ENCODE measurements at places on chromosomes 4 and X.

DNA sequence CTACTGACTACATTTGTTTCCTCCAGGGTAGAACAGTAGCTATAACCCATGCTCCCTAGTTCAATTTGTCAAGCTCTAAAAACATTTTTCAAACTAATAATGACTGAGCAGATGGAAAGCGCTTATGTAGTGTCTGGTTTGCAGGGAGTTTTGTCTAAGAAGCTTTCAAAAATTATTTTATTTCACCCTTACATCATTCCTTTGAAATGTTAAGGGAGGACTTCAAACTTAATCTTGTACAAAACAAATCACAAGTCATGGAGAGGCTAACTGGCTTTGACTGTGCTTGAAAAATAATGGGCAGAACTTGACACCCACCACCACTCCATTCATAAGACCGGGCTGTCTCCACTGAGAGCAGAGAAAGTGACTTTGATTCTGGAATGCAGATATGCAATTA lies 153.4 kb upstream of the QRFPR start:
- no peak for DNase-seq
- no peak overlapping the region for H3K27ac ChIP-seq
- H3K36me3 ChIP-seq: no peaks in the 10 kb centered on the region

DNA sequence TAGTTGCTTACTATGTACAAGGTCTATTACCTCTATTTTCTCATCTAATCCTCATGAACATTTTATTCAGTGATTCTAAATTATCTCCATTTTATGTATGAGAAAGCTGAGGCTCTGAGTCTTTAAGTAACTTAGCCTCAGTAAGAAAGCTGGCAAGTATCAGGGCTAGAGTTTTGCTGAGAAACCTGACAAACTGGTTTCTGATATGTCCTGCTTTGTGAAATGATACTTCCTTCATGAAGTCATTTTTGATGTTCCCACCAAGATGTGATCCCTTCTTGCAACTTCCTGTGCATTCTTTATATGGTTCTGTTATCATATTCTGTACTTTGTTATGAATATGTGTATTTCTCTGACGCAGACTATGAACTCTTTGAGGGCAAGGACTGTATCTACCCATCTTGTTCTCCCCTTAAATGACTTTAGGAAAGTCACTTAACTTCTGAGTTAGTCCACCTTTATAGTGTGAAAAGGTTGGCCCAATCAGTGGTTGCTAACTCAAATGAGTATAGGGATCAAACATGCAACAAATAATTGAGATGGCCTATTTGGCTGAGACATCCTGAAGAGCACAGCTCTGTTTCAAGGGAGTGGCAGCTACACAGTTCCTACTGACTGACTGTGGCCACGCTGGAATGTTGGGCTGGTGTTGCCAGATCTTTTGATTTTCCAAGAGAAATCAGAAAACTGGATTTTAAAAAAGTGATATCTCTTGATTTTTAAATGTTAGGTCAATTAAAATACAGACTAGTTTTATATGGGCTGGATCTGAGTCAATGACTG lies 127.9 kb upstream of the AMOT start:
- H3K4me3 ChIP-seq: no peak overlapping the region
- no peak overlapping the region for H3K27ac ChIP-seq
- H3K36me3 ChIP-seq: no peaks in the 10 kb centered on the region

- no peaks in the 10 kb centered on the region for H3K36me3 ChIP-seq
- H3K4me1 ChIP-seq: no peaks in the 10 kb centered on the region
- no peak overlapping the region for H3K4me3 ChIP-seq
These were observed 60.8 kb downstream of the REPS2 start for GRCh38 chrX:17007134-17007768.

DNA sequence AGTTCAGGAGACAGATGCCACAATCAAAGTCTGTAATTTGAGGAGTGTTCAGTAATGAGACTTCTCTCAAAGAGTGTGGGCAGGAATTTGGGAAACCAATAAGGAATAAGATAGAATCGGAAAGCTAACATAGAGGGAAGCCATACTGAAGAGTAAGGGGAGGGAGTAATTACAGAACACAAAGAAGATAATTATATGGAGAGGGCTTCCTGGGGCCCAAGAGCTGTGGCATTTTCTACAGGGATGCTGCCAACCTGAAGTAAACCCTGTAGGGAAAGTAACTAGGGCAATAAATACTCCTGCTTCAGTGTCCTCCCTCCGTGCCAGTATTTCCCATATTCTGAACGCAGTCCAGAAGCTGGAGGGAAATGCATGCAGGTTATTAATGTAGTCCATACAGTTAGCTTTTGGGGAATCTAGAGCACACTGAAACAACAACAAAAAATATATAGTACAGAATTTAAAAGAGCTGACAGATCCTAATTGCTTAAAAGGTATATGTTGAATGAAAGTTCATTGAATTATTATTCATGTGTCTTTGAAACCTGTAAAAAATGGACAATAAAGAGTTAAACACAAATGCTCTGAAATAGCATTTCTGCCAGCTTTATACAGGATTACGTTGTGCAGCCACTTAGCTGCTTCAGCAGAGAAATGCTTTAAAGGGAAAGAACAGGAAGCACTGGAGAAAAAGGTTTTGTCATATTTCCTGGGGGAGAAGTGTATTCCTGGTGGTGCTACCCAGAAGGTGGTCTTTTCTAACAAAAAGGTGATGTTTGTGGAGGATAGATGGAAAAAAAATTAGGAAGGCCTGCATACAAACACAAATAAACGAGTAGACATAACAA lies 48.0 kb downstream of the CXXC4 start:
- H3K27ac ChIP-seq: no peak overlapping the region
- H3K36me3 ChIP-seq: no peaks in the 10 kb centered on the region
- H3K27me3 ChIP-seq: no peaks in the 10 kb centered on the region

DNA sequence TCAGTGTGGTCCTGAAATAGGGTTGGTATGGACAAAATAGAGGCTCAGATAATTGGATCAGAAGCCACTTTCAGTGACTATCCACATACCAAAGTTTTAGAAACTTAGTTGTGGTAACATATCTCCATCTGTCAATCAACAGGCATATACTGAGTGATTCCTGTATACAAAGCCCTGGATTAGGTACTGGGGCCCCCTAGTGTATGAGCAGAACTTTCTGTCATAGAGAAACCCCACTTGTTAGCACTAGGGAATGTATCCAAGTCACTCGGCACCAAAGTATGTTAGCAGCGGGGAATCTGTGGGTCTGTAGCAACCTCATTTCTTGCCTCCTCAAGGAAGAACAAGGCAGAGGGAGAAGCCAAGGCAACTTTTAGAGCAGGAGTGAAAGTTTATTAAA lies 50.7 kb downstream of the MAP7D3 start:
- H3K27me3 ChIP-seq: no peaks in the 10 kb centered on the region
- H3K27ac ChIP-seq: peak overlapping the region; percentile 59
- H3K4me1 ChIP-seq: peaks cover 2% of the 10 kb centered on the region
- H3K4me3 ChIP-seq: peak overlapping the region; percentile 57
- no peaks in the 10 kb centered on the region for H3K36me3 ChIP-seq

DNA sequence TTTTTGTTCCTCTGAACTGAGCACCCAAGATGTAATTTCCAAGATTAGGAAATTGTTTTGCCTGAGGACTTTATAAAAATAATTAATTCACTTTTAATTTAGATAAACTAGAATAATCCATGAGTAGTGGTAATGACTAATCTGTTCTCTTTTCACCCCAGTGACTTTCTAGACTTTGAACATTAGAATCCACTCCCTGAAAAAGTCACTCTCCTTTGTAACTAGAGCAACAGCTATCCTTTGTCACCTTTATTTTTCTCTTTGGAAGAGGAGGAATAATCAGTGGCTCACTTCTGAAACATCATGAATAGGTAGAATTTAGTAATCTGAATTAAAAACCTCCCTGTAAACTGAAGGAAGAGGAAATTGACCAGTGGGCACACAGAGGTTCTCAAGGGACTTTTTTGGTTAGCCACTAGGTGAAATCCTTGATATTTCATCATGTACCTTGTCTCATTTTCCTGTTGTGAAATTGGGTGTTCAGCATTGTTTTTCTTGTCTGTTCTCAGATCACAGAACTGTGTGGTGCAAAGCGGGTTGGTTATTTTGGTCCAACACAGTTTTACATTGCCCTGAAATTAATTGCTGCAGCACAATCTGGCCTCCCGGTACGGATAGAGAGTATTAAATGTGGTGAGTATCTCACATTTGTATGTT lies 59.4 kb downstream of the REPS2 start:
- no peaks in the 10 kb centered on the region for H3K36me3 ChIP-seq
- DNase-seq: no peak
- no peak overlapping the region for H3K27ac ChIP-seq
- no peaks in the 10 kb centered on the region for H3K4me1 ChIP-seq

GRCh38 chrX:17560385-17560784 lies 176.9 kb upstream of the SCML1 start:
- DNase-seq: no peak
- no peaks in the 10 kb centered on the region for H3K27me3 ChIP-seq
- H3K4me3 ChIP-seq: no peak overlapping the region
- peaks cover 17% of the 10 kb centered on the region for H3K4me1 ChIP-seq
- H3K27ac ChIP-seq: peak overlapping the region; percentile 19

DNA sequence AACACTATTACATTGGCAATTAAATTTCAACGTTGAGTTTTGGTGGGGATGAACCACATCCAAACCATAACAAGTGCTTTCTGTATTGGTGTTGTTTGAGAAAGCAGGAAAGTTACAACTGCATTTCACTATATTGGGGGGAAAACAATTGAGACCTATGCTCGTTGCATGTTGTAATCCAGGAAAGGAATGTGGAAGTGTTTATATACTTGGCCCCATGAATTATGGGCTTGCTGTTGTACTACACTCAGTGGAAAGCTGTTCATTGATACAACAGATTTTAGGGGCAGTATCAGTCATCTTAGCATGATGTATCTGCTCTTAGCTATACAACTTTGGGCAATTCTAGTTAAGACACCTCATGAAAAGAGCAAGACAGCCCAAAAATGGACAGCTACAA lies 52.4 kb downstream of the KLHL5 start:
- H3K27ac ChIP-seq: no peak overlapping the region
- H3K4me3 ChIP-seq: no peak overlapping the region
- H3K27me3 ChIP-seq: no peaks in the 10 kb centered on the region
- H3K4me1 ChIP-seq: no peaks in the 10 kb centered on the region

Data from ascending aorta (tissue), 2 donors.